HFFc6 (cell line): ENCODE measurements at places on chromosomes 5 and 9. TPM values are rescaled to one million over a fixed set of nuclear protein-coding genes. Genes with fewer than 3 reads are reported as not detected.

Gene UBE2QL1
- not detected in 2 replicates for total RNA-seq

Gene ABLIM3
- 25.3 to 49.9 TPM (median 31.1 TPM) in 3 replicates for total RNA-seq

Gene ABO
- total RNA-seq = not detected in 3 replicates

Gene SNCB
- total RNA-seq = not detected in 3 replicates

Gene PRR7
- 11.1 to 16.9 TPM (median 16.8 TPM) in 3 replicates for total RNA-seq

Gene CTSV
- 0.15 to 0.25 TPM in 2 of 3 replicates, not detected in the other for total RNA-seq

DNA sequence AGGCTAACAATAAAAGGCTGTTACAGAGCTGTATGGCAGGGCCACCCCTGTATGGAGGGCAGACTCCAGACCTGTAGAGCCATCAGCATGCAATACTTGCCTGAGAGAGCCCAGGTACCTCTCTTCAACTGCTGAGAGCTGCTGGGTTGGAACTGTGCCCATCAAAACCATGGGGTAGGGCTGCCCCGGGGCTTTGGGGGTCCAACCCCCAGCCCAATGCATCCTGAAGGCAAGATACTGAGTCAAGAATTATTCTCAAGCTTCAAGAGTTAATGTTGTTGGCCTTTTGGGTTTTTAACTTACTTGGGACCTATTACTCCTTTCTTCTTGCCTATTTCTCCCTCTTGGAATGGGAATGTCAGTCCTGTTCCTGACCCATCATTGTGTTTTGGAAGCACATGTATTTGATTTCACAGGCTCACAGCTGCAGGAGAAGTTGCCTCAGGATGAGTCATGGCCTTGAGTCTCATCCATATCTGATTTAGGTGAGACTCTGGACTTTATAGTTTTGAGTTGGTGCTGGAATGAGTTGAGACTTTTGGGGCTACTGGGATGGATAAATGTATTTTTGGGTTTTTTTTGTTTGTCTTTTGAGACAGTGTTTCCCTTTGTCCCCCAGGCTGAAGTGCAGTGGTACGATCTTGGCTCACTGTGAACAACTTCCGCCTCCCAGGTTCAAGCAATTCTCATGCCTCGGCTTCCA, 21.0 kb upstream of the CDK7 start:
- H3K27me3 ChIP-seq = no peaks in the 10 kb centered on the region; the same call in 1 of the 2 replicates
- H3K4me1 ChIP-seq = peaks cover 28% of the 10 kb centered on the region
- H3K36me3 ChIP-seq = no peaks in the 10 kb centered on the region; the same call in 1 of the 2 replicates
- DNase-seq = peak; percentile 57

DNA sequence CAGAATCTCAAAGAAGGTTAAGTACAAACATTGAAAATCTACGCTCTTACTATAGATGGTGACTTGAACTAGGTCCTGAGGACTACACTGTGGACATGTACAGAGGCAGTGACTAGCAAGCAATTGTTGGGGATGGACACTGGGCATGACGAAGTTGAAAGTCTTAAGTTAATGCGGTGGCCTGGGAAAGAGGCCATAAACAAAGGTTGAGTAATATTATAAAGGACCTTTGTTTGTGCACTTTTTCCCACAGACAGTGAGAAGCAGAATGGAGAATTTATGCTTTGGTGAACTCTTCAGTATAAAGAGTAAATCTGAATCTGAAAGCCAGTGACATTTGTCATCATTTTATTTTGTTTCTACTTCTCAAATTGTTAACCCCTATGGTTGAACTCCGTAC, 15.3 kb downstream of the ALDH1A1 start:
- peaks cover under 1% of the 10 kb centered on the region for H3K27me3 ChIP-seq
- peaks cover 22% of the 10 kb centered on the region for H3K4me1 ChIP-seq
- peaks cover 13% of the 10 kb centered on the region; the same call in 1 of the 2 replicates for H3K36me3 ChIP-seq
- no peak for DNase-seq
- no peak overlapping the region for H3K4me3 ChIP-seq

GRCh38 chr5:31194892-31195555, 1.5 kb downstream of the CDH6 start:
- no peaks in the 10 kb centered on the region for H3K36me3 ChIP-seq
- H3K4me1 ChIP-seq = peaks cover 36% of the 10 kb centered on the region
- DNase-seq = no peak
- H3K4me3 ChIP-seq = peak overlapping the region; percentile 83
- H3K27ac ChIP-seq = no peak overlapping the region

- peak overlapping the region; percentile 95 for H3K4me3 ChIP-seq
- H3K27me3 ChIP-seq = peaks cover 13% of the 10 kb centered on the region
- peak overlapping the region; percentile 65; the same call in 1 of the 2 replicates for H3K27ac ChIP-seq
- no peaks in the 10 kb centered on the region for H3K36me3 ChIP-seq
- H3K4me1 ChIP-seq = peaks cover 17% of the 10 kb centered on the region
These were observed 140.8 kb downstream of the TSSK1B start for GRCh38 chr5:113293975-113294310.

DNA sequence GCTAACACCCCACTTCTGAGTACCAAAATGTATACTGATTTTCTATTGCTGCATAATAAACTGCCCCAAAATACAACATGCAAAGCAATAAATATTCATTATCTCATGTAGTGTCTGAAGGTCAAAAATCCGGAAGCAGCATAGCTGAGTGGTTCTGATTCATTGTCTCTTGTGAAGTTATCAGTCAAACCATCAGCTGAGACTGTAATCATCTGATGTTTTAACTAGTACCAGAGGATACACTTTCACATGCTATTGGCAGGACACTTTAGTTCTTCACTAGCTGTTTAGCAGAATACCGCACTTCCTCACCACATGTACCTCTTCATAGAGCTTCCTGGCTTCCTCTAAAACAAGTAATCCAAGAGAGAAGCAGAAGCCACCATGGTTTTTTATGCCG, 12.7 kb upstream of the TMEM161B start:
- no peaks in the 10 kb centered on the region for H3K27me3 ChIP-seq
- H3K4me1 ChIP-seq = no peaks in the 10 kb centered on the region
- H3K27ac ChIP-seq = no peak overlapping the region
- DNase-seq = no peak
- H3K36me3 ChIP-seq = no peaks in the 10 kb centered on the region

DNA sequence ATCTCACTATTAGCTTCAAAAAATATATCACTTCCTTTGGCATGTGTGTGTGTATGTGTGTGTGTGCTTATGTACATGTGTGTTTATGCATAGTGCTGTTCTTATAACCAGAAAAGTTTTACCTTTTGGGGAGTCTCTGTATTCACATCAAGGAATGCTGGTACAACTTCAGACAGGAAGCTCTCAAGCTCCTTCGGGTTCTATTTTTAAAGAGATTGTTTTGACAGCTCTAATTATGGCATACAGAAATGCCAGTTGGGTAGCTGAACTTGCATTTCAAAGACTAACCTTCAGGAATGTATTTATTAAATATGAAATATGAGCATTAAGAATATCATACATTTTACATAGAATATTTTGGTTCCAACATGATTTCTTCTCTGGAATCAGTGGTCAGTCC, 163.1 kb downstream of the DTWD2 start:
- H3K36me3 ChIP-seq = no peaks in the 10 kb centered on the region
- H3K4me3 ChIP-seq = no peak overlapping the region
- no peaks in the 10 kb centered on the region for H3K4me1 ChIP-seq
- DNase-seq = no peak
- no peak overlapping the region for H3K27ac ChIP-seq

DNA sequence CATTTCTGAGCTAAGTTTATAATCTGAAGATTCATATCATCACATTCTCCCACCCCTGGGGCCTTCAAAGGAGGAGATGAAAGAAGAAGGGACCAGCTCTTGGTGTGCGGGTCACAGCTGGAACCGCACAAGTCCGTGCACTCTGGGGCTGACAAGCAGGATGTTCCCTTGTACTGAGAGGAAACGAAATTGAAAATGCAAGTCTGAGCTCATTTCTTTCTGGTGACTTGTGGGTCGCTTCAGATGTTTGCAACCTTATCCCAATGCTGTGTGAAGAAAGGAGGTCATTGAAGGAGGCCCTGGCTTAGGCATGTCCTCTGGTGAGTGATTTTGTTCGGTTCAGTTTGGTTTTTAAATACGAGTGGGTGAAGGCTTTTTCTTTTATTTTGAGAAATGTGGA, 59.6 kb downstream of the C9orf152 start:
- H3K27ac ChIP-seq = peak overlapping the region; percentile 58
- H3K4me3 ChIP-seq = no peak overlapping the region
- peaks cover 31% of the 10 kb centered on the region for H3K36me3 ChIP-seq
- peaks cover 9% of the 10 kb centered on the region for H3K27me3 ChIP-seq
- no peak for DNase-seq
- peaks cover 97% of the 10 kb centered on the region for H3K4me1 ChIP-seq

DNA sequence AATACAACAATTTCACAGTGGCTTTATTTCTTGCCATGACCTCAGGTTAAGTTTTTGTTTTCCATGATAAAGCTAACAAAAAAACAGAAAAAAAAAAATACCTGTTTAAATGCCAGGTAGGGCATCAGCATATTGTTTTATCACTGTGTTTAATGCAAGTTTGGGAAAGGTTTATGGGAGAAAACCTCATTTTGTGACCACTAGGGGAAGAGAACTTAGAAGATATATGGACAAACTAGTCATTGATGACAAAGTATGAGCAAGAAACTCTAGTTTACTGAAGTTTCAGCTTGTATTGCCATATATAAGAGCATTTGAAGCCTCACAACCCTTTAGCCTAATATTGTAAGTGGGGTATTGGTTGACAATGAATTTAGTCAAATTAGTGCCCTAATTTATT, 1431.4 kb upstream of the CDH18 start:
- H3K27me3 ChIP-seq = no peaks in the 10 kb centered on the region
- no peak overlapping the region for H3K4me3 ChIP-seq
- H3K4me1 ChIP-seq = no peaks in the 10 kb centered on the region
- DNase-seq = no peak
- H3K27ac ChIP-seq = no peak overlapping the region

DNA sequence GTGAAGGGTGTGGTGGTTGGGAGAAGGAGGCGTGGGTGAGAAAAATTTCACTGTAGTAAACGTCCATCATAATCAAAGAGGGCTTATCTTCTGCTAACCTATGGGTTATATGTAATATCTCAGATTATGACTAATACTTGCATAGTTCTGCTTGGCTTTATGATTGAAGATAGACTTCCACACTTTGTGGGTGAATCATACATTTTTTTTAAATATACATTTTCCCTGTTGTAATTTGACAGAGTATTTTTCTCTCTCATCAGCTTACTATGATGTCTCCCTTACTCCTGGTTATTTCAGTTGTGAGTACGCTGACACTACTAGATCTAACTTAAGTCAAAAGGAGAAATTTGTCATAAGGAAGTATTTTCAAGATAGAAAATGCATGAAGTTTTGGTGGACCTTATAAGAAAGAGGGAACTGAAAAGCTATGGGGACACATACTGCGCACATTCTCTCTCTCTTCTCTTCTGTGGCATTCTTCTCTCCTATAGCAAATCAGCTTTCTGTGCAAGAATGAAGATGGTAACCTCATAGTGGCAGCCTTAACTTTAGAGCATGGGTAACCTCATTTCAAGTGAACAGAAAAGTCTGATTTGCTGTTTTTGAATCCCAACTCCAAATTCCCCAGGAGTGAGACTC, 4.9 kb upstream of the JAK2 start:
- H3K4me1 ChIP-seq = peaks cover 28% of the 10 kb centered on the region
- no peak for DNase-seq
- no peak overlapping the region for H3K27ac ChIP-seq

- peaks cover 9% of the 10 kb centered on the region; the same call in 1 of the 2 replicates for H3K4me1 ChIP-seq
- no peaks in the 10 kb centered on the region for H3K36me3 ChIP-seq
- H3K27me3 ChIP-seq = no peaks in the 10 kb centered on the region; the same call in 1 of the 2 replicates
- H3K4me3 ChIP-seq = no peak overlapping the region
- DNase-seq = no peak
These were observed 118.8 kb downstream of the GAPVD1 start for GRCh38 chr9:125380406-125380805.

GRCh38 chr5:42522783-42523182, 99.5 kb downstream of the GHR start:
- DNase-seq = no peak
- H3K36me3 ChIP-seq = no peaks in the 10 kb centered on the region
- H3K4me1 ChIP-seq = no peaks in the 10 kb centered on the region
- no peak overlapping the region for H3K4me3 ChIP-seq
- H3K27me3 ChIP-seq = no peaks in the 10 kb centered on the region
- no peak overlapping the region for H3K27ac ChIP-seq

DNA sequence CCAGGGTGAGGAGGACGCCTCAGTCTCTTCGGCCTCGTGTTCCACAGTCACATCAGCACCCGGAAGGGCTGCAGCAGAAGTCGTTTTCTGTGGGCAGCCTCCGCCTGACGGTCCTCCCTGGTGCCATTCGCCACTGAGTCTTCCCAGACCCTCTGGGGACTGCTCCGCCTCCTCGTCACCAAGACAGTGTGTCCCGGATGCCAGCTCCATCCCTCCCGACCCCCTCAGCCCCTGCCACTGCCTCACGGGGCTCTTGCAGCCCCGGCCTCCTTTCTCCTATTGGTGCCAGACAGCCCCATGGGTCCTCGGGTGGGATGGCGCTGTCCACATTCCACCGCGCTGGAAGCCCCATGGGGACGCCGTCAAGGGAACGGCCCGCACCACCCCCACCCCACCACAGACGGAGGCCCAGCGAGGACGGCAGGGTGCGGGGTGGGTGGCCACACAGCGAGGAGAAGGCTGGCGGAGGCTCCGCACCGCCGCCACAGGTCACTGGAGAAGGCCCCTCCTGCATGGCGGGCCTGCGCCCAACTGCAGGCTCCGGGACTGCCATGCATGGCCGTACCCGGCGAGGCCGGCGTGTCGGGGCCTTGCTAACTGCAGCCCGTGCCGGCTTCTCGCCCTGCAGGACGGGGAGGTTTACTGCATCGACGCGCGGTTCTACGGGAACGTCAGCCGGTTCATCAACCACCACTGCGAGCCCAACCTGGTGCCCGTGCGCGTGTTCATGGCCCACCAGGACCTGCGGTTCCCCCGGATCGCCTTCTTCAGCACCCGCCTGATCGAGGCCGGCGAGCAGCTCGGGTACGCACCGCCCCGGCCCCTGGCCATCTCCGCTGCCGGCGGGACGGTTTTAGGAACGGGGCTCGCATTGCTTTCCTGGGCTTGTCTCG, 43.6 kb upstream of the CACNA1B start:
- H3K4me3 ChIP-seq = no peak overlapping the region
- H3K27ac ChIP-seq = no peak overlapping the region
- H3K36me3 ChIP-seq = peaks cover 28% of the 10 kb centered on the region
- DNase-seq = no peak

GRCh38 chr5:179836225-179837019, 15.7 kb downstream of the SQSTM1 start:
- peaks cover 9% of the 10 kb centered on the region for H3K4me1 ChIP-seq
- H3K27ac ChIP-seq = peak overlapping the region; percentile 54
- DNase-seq = no peak
- peaks cover 18% of the 10 kb centered on the region for H3K27me3 ChIP-seq
- H3K36me3 ChIP-seq = peaks cover 48% of the 10 kb centered on the region
- no peak overlapping the region for H3K4me3 ChIP-seq
